ENCODE measurements at places on chromosomes 2 and 18.

GRCh38 chr2:143226714-143227541 is 97.7 kb downstream of the ARHGAP15 start:
- no peak for DNase-seq

GRCh38 chr2:215409331-215410127 is 26.3 kb downstream of the FN1 start:
- DNase-seq: no peak

GRCh38 chr18:60984510-60984909 is 348.7 kb upstream of the CDH20 start:
- DNase-seq: no peak

DNA sequence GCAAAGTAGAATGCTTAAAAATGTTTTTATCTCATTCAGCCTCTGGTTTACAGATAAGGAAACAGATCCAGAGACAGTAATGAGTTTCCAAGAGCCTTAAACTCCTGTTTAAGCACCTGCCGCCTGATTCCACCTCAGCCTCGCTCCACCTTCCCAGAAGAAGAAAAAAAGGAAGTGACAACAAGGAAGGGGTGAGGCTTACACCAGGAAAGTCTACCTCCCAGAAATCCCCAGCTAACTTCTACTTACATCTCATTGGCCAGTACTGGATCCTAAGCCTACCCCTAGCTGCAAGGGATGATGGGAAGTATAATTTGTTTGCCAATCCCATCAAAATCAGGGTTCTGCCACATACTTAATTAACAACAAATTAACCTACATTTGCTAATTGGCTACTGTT is 15.3 kb upstream of the ARID5A start:
- no peak for DNase-seq

DNA sequence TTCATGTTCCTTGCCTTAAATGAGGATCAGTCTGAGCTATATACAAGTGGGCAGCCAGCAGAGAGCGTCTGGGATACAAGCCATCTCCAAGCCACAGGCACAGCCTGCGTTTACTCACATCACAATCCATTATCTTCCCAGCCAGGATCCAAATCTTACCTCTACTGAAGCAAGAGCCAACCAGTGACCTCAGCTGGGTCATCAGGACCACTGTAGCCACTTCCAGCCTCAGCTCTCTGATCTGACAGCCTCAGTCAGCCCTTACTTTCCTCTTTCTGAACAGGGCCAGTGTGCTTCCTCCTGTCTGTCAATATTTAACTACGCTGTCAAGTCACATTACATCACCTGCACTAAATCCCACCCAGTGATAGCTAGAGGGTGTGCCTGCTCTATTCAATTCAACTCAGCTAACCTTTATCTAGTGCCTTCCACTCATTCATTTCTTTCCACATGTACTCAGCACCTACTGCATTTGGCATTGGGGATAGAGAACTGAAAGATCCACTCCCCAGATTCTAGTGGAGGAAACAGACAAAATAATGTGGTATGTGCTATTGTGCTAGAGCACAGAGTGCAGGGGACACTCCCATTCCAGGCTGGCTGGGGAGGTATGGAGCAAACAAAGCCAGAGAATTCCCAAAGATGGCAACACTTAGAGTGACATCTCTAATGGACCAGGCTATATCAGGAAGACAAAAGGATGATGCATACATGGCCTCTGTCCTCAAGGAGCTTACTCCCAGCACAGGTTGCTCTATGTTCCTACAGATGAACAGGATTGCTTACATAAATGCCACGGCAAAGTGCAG is 146.5 kb downstream of the NCKAP5 start:
- DNase-seq: no peak

- DNase-seq: no peak
Measured at GRCh38 chr2:194096402-194096801, 1560.6 kb upstream of the SLC39A10 start.

DNA sequence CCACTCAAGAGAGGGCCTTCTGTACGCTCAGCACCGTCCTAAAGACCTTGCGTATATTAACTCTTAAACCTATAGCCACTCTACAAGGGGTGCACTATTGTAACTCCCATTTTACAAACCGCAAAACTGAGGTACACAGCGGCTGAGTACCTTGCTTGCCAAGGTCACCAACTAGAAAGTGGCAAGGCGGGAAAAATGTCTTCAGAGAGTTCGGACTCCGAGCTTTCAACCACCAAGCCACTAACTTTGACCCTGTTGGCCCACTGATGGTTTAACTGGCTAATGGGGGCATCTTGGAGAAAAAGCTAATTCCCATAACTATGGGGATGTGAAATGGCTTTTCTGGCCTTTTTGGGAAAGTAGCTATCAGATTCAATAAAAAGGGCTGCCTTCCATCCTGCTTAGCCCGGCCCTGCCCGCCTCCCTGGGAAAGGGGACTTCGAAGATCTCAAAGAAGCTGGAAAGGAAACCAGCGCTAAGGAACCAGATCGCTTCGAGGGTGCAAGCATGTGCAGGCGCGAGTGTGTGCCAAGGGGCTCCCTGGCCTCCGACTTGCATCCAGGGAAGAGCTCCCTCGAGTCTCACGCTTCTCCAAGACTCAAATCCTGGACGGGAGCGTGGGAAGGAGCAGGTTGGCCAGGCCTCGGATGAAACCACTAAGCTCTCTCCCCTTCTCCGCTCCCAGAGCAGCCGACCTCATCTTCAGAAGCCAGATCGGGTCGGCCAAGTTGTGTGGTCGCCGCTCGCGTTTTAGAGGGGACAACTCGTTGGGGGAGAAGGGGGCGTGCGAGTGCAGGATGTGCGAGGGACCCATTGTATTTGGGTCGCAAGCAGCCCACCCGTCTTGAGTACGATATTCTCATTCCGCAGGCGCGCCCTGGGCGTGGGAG is 2.2 kb upstream of the SP5 start:
- no peak for DNase-seq

- DNase-seq: no peak
Measured at GRCh38 chr2:193141-193671, 70.6 kb downstream of the SH3YL1 start.

GRCh38 chr2:107775211-107775610 is 51.5 kb upstream of the RGPD4 start:
- no peak for DNase-seq

DNA sequence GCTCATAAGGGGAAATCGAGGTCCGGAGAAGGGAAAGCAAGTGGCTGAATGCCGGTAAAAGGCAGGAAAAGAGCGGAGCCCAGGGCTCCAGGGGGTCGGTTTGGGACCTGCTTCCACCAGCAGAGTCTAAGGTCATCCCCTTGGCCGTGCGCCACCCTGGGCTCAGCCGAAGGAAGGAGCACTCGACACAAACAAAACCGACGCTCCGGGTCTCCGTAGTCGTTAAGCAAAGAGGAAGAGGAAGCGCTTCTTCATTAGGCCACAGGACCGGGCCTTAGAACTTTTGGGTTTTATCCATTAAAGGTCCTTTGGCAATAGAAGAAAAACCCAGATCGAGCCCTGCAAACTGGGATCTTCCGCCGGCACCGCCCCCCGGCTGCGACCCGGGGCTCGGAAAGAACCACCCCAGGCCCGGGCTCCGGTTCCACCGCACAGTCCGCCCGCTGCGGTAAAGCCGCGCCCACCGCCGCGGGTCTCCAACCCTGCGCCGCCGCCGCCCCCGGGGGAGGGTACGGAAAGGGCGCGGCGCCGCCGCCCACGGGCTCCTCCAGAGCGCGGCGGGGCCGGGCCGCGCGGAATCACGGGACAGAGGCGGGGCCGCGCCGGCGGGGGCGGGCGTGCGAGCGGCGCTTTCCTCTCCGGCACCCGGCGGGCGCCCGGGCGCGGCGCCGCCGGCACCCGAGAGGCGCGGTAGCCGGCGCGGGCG is at the start of gene TTL:
TSS of gene TTL (plus strand) at position 629 of the 706 bp plus-strand sequence. CDS start 189 bp downstream, outside the sequence.
- DNase-seq: peak; percentile 83

DNA sequence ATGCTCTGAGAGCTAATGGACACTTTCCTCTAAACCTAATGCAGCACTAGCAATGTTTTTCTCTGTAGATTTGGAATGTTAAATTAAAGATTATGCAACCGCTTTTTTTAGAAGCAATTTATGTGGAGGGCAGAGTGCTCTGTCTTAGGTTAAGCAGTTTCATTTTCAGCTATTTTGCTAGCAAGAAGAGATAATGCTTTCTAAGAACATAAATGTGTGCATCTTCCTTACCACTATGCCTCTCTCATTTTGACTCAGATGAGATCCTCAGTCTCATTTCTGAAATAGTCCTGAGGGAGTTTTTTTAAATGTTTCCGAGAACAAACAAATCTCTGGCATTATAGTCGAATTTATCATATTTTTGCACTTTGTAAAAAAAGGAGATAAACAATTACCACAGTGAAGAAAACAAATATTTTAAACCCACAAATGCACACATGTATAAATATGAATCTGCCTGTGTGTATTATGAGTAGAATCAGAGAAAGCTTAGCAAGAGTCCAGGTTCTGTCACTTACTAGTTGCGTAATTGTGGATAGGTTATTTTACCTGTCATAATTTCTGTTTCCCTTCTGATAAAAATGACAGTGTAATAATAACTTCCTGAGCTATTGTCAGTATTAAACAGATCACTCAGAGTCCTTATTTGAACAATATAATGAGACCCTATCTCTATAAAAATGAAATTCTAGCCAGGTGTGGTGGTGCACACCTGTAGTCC is 207.7 kb upstream of the CRIM1 start:
- no peak for DNase-seq
